ENCODE measurements at places on chromosomes 13 and 19. TPM values are rescaled to one million over a fixed set of nuclear protein-coding genes. Genes with fewer than 3 reads are reported as not detected.

NLRP5 gene
- total RNA-seq, result not detected

C13orf46 gene
- total RNA-seq, result 0.33 TPM

NFKBIB gene
- total RNA-seq, result 18.4 TPM

MAST1 gene
- not detected for total RNA-seq

CYP2B6 gene
- total RNA-seq, result not detected

TMEM190 gene
- total RNA-seq, result not detected

COL5A3 gene
- total RNA-seq, result 8.7 TPM

C19orf38 gene
- 0.47 TPM for total RNA-seq

CATSPERD gene
- not detected for total RNA-seq

KISS1R gene
- not detected for total RNA-seq

F2RL3 gene
- 1.1 TPM for total RNA-seq

TEX29 gene
- total RNA-seq, result not detected

C1QTNF9 gene
- total RNA-seq, result 3.0 TPM

IGFL3 gene
- total RNA-seq, result not detected

RGL3 gene
- total RNA-seq, result 9.2 TPM

TMC4 gene
- total RNA-seq, result 2.2 TPM

DDX49 gene
- 22.4 TPM for total RNA-seq

LGALS7 gene
- not detected for total RNA-seq

VSTM2B gene
- total RNA-seq, result not detected

RPS16 gene
- 1,107 TPM for total RNA-seq

MYDGF gene
- 26.3 TPM for total RNA-seq

PSG11 gene
- total RNA-seq, result not detected

MYO16 gene
- total RNA-seq, result 1.7 TPM

TRPC4 gene
- 0.19 TPM for total RNA-seq

NOVA2 gene
- 5.0 TPM for total RNA-seq

KLK4 gene
- not detected for total RNA-seq

ZNF880 gene
- 24.7 TPM for total RNA-seq

KIR2DL1 gene
- total RNA-seq, result not detected

POGLUT2 gene
- total RNA-seq, result 3.4 TPM

FBXO27 gene
- total RNA-seq, result 20.9 TPM

RGS9BP gene
- total RNA-seq, result 8.6 TPM

GPR12 gene
- total RNA-seq, result 0.14 TPM

KRTDAP gene
- not detected for total RNA-seq

PRRG2 gene
- 0.88 TPM for total RNA-seq

SCN1B gene
- total RNA-seq, result 52.8 TPM

C1QTNF9B gene
- total RNA-seq, result 2.1 TPM

FXYD1 gene
- 509 TPM for total RNA-seq

TNFSF9 gene
- total RNA-seq, result 0.38 TPM

ZFP82 gene
- total RNA-seq, result 5.0 TPM

PSPN gene
- total RNA-seq, result 1.2 TPM

RPL36 gene
- total RNA-seq, result 407 TPM

ZNF100 gene
- 4.6 TPM for total RNA-seq

ZNF557 gene
- total RNA-seq, result 3.5 TPM

FOXA3 gene
- not detected for total RNA-seq
